ENCODE measurements at places on chromosomes 12 and 14.
A peak's percentile ranks its signal among the peaks of the same experiment; 100 is the strongest.

- DNase-seq = no peak
These were observed 879 bp downstream of the GDF3 start for GRCh38 chr12:7694556-7695236.

- no peak for DNase-seq
These were observed 1021.5 kb upstream of the TMEM132C start for GRCh38 chr12:127245437-127245836.

- no peak for DNase-seq
These were observed 519 bp upstream of the AP1G2 start for GRCh38 chr14:23568021-23568599.

GRCh38 chr12:56995201-56995929 lies 11.0 kb downstream of the ZBTB39 start:
- no peak for DNase-seq

GRCh38 chr12:123083661-123084571 lies 67.0 kb downstream of the PITPNM2 start:
- DNase-seq = no peak

DNA sequence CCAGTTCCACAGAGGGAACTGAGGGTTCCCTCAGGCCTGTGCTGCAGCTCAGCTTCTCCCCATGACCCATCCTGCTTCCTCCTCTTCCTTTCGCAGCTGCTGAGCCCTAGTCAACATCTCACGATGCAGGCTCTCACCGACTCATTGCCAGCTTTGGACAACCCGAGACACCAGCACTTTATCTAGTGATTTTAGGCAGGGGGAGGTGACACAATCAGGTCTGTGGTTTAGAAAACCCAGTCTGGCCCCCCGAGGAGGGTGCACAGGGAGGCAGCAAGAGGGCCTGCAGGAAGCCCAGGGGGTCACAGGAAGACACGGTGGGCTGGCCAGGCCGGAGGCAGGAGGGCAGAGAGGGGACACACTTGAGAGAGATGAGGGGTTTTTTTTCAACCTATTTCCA lies 35.4 kb downstream of the DIO3 start:
- no peak for DNase-seq

DNA sequence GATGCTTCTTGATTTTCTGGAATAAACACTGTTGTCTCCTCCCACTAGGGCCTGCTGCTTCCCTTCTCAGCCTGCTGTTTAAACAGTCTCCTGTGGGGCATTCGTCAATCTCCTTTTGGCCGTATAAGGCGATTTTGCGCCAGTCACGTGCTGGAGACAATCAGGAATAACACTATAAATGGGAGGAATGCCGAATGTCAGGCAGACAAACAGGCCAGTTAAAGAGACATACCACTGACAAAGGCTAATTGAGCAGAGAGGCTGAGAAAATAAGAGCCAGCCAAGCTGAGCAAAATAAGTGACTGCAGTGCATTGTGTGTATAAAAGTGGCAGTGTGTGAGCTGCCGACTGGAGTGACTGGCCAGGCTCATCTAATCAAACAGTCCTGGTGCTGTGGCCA lies 23.3 kb downstream of the DMAC2L start:
- DNase-seq = peak; percentile 94

- no peak for DNase-seq
These were observed 224.9 kb downstream of the FBXL14 start for GRCh38 chr12:1369460-1369859.

- DNase-seq = no peak
These were observed 71.7 kb upstream of the FERMT2 start for GRCh38 chr14:53022593-53022992.

DNA sequence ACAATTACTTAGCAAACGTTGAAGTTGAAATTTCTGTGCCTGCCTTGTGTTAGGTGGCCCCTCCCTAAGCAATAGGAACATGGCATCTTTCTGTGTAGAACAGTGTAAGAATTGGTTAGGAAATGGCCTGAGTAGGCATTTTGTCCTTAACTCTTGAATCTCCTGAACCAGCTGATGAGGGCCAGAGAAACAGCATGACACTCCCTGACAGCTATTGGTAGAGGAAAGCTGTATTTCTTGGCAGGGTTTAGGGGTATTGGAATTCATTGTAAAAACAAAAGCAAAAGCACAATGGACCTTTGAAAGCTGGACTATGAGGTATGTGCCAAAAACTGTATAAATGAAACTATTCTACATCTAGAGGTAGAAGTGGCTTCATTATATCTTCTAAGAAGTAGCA lies 40.6 kb upstream of the LRTM2 start:
- peak; percentile 72 for DNase-seq

DNA sequence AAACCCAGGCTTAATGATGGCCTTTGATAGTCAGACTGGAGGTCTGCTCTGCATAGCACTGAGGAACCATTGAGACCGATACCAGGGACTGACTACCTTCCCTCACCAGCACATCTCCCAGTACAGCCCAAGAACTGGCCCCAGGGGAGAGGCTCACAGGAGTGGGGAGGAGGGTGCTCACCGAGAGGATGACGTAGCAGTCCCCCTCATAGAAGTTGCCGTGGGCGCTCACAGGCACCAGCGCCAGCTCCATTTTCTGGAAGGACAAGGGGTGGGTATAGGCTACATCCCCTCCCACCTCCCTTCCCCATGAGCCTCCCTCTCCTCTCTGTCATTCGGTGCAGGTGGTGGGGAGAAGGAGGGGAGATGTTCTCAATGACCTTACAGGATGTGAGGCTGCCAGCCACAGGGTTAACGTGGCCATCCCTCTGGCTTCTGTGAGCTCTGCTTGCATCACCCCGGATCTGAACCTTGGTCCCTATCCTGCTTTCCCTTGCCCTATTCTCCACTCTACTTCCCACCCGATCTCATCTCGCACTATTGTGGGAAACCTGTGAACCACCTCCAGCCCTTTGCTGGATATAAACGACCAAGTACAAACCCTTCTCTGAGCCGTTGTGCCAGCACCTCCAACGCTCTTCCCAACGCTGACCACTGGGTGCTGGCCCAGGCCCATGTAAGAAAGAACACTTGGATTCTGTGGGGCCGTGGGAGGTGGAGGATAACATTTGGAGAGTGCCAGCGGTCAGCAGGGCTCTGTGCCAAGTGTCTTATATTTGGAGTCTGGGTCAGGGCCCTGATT lies 4.4 kb downstream of the AVIL start:
- no peak for DNase-seq

- DNase-seq = no peak
These were observed 340.9 kb downstream of the AACS start for GRCh38 chr12:125406131-125406530.

GRCh38 chr12:91988086-91988923 lies 157.3 kb downstream of the BTG1 start:
- no peak for DNase-seq

DNA sequence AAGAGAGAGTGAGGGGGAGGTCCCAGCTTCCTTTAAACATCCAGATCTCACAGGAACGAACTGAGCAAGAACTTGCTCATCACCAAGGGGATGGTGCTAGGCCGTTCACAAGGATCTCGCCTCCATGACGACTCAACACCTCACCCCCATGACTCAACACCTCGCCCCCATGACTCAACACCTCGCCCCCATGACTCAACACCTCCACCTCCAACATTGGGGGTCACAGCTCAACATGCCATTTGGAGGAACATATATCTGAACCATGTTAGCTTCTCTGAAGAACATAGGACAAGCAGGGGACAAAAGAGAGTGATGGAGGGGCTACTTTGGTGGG lies 66.0 kb upstream of the LHX5 start:
- DNase-seq = no peak

- no peak for DNase-seq
These were observed at the start of gene MSI1 for GRCh38 chr12:120368789-120369602. TSS of gene MSI1 (minus strand) at chr12:120369164. CDS start at chr12:120369091, 73 bp downstream.

- DNase-seq = no peak
These were observed 25.6 kb upstream of the PCNX1 start for GRCh38 chr14:70881549-70882177.

GRCh38 chr12:27143256-27144069 lies 61.1 kb upstream of the C12orf71 start:
- DNase-seq = no peak

GRCh38 chr12:19138956-19139355 lies 9.4 kb downstream of the PLEKHA5 start:
- no peak for DNase-seq

DNA sequence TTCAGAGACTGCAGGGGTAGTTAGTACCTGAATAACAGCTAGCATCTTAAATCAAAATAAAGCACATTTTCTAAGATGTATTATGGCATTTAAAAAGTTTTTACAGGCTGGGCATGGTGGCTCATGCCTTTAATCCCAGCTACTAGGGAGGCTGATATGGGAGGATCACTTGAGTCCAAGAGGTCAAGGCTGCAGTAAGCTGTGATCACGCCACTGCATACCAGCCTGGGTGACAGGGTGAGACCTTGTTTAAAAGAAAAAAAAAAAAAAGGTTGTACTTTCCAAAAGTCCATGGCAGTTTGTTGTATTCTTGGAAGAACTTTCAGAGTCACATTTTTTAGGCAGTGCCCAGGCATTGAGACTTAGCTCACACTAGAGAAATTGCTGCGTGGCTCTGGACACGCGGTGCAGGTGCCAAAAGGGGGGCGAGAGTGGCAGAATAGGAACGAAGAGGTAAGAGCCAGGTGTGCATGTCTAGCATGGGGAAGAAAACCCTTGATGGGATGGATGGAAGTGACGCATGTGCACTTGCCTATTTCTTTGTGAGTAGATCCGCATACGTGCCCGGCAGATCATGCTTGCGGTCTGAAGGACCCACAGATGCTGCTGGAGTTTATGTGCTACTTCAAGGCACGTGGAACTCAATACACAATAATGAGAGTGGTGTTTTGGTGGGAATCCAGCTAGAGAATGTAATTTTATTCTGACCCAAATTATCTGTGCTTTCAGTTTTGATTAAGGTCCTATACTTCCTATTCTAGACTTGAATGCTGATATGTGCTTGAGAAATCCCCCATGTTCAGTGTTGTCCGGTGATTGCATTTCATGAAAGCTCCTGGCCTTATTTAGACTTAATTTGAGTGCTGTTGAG lies 11.9 kb downstream of the ANKRD13A start:
- DNase-seq = no peak

DNA sequence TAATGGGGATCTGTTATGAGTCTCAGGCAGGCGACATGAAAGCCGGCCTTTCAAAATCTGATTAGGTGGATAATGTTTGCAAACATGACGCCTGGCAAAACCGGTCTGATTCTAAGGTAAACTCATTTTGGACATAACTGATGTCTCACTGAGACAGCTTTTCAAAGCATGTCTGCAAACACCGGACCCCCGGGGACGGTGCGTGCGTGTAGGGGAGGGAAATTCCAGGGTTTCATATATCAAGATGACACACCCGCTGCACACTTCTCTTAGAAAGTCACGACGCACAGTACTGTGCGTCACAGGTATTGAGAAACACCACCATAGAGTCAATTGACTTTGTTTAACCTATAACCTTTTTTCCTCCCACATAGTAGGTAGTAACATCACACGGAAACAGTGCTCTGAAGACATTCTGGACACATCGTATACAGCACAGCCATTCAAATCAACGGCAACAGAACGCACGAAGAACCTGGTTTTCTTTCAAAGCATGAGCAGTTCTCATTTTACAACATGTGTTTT lies 43.9 kb upstream of the TESC start:
- no peak for DNase-seq

GRCh38 chr12:108939594-108939993 lies 59.7 kb downstream of the DAO start:
- DNase-seq = no peak

GRCh38 chr12:11621797-11622423 lies 27.6 kb upstream of the ETV6 start:
- no peak for DNase-seq

Data from hippocampal formation (tissue), 2 donors.